NCI-H2029 treated with DMSO at 0.1 percent for 48 hours (cell line): ENCODE measurements at places on chromosomes 5 and 9.

DNA sequence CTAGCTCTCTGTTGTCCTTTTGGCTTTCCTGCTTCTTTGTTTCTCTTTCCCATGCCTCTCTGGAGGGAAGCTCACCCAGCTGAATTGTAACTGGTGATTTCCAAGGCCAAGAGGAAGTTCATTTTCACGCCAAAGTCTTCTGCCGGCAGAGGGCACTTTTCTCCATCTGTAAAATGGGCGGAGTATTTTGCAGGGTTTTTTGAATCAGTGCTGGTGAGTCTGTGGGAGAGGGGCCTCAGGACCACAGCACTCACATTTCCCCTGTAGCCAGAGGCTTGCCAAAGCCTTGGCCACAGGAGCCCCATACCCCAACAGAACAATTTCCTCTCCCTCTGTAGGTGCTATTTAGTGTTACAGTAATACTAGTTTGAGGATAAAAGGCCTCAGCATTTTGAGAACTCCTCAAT lies 42.3 kb upstream of the MATR3 start:
- no peak for DNase-seq

DNA sequence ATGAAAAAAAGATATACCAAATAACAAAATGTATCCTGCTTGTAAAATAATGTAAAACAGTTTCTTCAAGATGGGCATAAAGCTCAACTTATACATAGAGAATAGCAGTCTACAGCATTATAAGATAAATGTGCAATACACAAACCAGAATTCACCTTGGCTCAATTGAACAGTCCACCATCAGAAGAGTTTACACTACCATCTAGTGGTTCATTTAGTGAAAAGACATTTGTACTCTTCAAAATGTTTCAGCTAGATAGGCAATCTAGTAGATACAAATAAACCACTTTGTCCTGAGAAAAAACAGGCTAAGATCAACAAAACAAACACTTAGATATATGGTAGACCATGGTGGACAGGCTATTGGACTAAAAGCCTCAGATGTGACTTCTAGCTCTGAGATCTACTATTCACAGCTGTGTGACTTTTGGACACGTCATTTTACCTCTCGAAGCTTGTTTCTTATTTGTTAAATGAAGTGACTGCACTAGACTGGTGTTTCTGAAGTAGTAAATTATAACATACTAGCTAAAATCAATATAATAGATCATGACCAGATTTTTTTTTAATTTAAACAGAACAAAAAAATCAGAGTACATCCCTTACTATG lies 22.1 kb upstream of the TPD52L3 start:
- peak; percentile 15 for DNase-seq

GRCh38 chr5:125189531-125189941 lies 443.1 kb upstream of the ZNF608 start:
- no peak for DNase-seq

DNA sequence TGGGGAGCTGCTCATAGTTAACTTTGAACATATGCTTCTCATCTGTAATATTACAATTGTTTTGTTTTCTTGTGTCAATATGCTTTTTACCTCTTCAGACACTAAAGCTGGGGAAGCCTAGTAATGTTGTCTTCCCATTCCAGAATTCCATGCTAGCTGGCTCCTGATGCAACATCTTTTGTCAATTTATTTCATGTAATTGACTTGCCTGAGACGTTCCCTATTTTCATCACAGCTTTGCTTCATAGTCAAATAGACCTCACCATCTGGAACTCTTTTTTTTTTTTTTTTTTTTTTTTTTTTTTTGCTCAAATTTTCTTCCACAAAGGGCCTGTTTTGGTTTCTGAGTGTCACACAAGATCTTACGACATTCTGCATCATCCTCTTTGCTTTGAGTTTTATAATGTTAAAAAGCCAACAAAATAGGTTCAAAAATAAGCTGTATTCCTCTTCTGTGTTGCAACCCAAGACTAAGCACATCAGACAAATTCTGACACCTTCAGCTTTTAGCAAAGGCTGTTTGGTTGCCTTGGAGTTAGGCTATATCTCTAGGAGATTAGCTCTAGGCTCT lies 235.2 kb downstream of the NR3C1 start:
- no peak for DNase-seq

GRCh38 chr9:32401488-32401887 lies 17.0 kb downstream of the ACO1 start:
- DNase-seq, result no peak

DNA sequence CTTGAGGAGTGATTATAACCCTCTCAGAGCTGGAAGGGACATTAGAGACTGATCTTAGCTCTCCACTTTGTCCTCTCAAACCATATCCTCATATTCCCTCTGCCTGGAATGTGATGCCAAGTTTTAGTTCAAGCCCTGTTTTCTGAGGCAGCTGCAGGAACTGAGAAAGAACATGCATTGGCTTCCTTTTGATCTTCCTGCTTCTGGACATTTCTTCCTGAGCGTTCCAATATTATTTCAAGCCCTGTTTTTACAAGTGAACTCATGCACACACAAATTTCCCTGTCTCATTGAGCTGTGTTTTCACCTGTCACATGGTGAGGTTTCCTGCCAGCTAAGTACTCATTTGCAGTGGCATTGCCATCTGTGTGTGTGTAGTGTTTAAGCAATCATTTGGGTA lies 17.0 kb downstream of the FOCAD start:
- no peak for DNase-seq

- no peak for DNase-seq
These were observed 1037.0 kb downstream of the NR2F1-AS1 start for GRCh38 chr5:92544036-92544435.

GRCh38 chr9:131013771-131014676 lies 5.0 kb downstream of the LAMC3 start:
- no peak for DNase-seq

DNA sequence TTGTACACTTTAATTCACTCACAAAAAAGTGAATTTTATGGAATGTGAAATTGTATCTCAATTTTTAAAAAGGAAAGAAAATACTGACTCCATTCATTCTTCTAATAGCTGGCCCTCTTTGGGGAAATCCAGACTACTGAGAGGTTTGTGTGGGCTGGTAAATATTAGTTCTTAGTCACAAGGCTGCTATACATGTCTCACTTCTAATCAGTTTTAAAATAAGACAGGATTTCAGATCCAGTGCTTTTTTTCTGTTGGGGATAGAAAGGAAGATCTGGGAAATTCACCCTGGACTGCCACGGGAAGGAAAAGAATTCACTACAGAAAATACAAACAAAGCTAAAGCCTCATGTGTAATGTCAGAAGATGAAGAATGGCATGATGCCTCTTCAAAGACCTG lies 32.7 kb upstream of the ADAMTSL1 start:
- no peak for DNase-seq

DNA sequence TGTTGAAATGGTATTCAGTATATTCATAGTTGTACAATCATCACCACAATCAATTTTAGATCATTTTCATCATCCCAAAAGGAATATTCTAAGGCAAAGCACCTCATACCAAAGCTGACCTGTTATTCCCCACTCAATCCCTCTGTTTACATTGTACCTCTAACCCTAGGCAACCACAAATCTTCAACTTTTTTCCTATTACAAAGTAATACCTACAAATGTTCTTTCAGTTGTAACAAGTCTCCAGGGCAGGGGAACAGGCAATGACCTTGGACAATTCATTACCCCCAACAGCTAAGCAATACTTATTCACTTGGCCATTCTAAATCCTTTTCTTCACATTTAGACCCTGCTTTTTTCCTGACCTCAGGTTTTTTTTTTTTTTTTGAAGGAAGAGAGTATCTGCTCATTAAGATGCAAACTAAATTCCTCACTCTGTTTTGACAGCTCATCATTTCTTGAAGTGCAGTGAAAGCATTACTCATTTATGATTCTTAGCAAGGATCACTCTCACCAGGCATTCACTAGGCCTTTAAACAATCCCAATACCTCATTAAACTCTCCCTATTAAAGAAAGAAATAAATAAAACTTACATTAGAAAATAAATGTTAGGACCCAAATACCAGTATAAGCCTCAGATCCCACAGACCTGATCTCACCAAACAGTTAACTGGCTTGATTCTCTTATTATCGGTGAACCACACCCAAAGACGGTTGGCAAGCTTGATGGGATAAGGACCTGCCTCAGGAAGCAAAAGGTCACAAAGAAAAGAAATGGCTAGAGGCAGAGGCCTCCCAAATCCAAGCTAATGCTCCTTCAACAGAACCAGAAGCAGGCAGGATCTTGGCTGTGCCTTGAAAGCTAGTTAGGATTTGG lies 15.3 kb downstream of the MTMR12 start:
- DNase-seq, result no peak

DNA sequence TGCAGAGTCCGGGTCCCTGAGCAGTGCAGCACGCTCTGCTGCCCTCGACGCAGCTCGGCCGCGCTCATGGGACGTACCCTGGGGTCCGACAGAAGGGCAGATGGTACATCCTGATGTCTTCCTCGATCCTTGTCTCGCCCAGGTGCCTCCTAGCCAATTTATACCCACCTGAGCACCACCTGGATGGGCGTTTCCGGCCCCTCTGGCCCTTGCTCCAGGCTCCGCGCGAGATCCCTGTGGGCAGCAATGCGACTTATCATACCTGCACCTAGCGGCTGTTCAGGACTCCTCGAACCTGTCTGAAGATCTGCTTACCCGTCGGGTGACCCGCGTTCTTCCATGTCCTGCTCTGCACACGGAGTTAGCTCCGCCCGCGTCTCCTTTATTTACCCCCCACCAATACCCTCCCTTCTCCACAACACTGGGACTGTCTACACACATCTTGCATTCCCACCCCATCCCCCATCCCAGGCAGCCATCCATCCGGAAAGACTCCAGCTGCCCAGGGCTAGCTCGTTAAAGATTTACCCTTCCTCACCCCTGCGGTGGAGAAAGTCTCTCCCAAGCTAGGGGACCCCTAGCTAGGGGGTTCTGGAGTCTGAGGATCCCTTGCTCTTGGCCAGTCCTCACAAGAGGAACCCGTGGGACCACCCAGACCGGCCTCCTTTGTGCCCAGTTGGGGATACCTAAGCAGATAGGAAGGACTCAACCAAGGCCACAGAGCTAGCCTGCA lies at the start of gene KIF12:
Gene KIF12, minus strand, starts transcription at position 357 of the 733 bp plus-strand sequence. Its CDS starts 16 bp downstream, at position 341.
- DNase-seq, result no peak

DNA sequence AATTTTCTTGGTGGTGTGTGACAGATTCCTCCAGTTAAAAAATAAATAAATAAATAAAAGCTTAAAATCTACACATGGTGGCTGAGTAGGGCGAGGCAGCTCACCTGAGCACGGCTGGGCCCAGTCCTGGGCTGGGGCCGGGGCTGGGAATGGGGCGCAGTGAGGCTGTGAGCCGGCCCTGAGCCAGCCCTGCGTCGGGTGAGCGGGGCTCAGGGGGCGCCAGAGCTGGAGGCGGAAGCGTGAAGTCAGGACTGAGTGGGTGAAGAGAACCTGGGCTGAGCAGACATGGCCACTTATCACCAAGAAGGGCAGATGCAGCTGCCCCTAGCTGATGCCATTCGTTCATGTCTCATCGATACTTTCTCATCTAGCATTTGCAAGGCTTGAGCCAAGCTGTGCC lies 22.8 kb upstream of the DTWD2 start:
- DNase-seq, result no peak

- DNase-seq, result no peak
These were observed 3.5 kb downstream of the PRXL2C start for GRCh38 chr9:96651626-96652025.

GRCh38 chr9:77433675-77434445 lies 214.3 kb downstream of the GNA14 start:
- peak; percentile 35 for DNase-seq
